ENCODE measurements at places on chromosomes 1 and 21. TPM values are rescaled to one million over a fixed set of nuclear protein-coding genes. Genes with fewer than 3 reads are reported as not detected.

ARHGEF16 gene
- total RNA-seq: 0.08 TPM

HSD3B1 gene
- not detected for total RNA-seq

WNT2B gene
- not detected for total RNA-seq

GON4L gene
- 71.3 TPM for total RNA-seq

ESPN gene
- 1.4 TPM for total RNA-seq

CDK11B gene
- 33.8 TPM for total RNA-seq

PDC gene
- total RNA-seq: not detected

LHX8 gene
- total RNA-seq: not detected
